ENCODE measurements at places on chromosomes 2 and 18.

- no peak for DNase-seq
Observed at GRCh38 chr18:2939317-2939716, 73.6 kb downstream of the LPIN2 start.

DNA sequence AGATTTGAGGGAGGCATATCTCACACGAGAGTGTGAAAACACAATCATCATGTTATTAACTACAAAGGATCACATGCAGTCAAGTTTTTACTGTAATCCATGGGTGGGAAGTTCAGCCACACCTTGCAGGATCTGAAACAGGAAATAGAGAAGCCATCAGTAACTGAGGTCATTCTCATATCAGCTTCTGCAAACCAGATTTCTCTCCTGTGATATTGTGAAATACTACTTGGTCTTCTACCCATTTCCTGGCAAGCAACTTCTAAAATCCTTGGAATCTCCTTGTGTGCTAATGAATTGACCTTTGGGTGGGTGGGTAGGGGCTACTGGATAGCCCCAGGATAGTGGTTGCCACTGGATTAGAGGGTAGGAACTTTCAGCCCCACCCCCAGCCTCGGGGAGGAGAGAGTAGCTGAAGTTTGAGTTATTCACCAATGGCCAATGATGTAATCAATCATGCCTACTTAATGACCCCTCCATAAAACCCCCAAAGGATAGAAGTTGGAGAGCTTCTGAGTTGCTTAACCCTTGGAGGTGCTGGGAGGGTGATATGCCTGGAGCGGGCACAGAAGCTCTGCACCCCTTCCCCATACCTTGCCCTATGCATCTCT, 25.6 kb upstream of the TGIF1 start:
- no peak for DNase-seq

- DNase-seq: no peak
Observed at GRCh38 chr2:69561101-69561500, 82.4 kb downstream of the AAK1 start.

DNA sequence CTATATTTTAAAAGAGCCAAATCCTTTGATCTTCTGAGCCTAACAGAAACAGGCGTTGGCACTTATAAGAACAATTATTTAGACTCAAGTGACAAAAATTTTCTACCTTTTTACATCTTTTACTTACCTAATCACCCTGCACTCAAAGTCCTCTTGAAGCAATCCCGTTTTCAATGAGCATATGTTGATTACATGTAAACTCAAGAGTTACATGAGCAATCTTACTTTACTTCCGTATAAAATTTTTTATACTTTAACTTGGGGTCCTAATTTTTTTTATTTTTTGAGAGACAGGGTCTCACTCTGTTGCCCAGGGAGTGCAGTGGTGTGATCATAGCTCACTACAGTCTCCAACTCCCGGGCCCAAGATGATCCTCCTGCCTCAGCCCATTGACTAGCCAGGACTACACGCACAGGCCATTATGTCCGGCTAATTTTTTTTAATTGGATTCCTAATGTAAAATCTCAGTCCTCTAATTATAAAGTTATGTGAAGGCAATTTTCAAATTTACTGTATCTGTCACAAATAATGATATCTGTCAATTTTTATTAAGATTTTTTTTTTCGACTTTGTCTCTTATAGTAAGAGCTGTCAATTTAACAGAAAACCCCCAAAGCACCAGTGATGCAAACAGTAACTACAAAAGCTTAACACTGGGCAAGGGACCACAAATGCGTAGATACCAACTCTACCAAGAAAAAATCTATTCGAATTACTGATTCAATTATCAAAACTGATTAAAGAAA, 19.1 kb upstream of the STPG4 start:
- DNase-seq: no peak

GRCh38 chr2:37020212-37020886, 54.0 kb upstream of the STRN start:
- DNase-seq: no peak

GRCh38 chr2:235544689-235544969, 50.8 kb downstream of the AGAP1 start:
- no peak for DNase-seq

- DNase-seq: no peak
Observed at GRCh38 chr2:29583548-29584156, 337.7 kb downstream of the ALK start.

DNA sequence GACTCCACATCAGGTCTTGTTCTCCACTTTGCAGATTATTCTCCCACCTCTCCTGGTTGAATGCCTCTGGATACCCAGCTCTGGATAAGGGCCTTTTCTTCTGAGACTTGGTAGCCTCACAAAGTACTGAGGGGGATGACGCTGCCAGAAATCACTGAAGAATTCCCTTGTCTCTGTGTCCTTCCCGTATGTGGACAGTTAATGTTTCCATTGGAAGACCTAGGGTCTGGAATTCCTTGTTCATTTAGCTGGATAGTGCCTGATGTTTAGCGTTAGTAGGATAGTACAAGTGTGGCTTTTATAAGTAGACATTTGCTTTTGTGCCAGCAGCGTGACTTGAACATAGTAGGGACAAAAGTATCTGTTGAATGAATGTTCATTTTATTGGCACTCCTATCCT, 76.9 kb downstream of the CLHC1 start:
- DNase-seq: no peak

DNA sequence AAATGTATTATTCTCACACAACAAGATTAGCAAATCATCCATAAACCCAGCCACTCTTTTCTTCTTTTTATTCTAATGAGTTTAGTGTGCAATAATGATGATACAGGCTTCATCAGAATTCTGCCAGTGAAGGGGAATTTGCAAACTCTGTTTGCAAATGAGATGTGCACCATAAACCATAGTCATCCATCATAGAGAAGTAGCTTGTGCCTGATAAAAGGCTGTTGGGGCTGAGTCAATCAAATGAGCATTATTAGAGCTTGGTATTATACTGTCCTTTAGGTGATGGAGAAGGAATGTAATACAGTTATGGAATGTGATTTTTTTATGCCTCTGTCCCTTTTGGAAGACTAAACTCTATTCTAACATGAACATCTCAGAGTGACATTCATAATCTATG, 101.8 kb downstream of the DCC start:
- no peak for DNase-seq

DNA sequence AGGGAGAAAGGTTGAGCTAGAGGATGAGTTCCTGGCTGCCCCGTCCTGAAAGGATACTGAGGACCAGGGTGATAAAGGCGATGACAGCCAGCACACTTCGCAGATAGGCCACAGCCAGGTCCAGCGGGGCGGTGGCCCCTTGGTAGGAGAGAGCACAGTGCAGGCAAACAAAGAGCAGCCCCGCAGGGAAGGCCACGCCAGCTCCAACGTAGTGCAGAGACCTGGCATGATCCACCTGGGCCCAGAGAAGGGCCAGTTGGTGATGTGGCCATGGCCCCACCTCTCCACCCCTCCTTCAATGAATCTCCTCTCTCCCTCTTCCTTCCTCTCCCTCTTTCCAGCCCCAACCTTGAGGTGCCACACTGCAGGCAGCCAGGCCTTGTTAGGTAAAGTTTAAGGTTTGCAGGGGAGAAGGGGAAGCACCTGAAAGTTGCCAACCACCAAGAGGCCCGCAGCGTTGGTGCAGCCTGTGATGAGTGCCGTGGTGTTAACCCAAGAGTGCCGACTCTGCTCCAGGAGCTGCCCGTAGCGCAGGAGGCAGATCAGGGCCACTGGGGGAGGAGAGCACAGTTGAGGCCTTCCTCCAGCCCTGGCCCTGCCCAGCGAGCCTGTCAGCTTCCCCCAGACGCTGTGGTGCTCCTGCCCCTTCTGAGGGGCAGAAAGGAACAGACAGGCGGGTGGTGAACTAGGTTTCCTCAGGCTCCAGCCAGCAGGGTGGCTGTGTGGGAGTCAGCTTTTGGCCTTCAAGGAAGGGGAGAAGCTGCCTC, 2.8 kb downstream of the TMEM150A start:
- no peak for DNase-seq

DNA sequence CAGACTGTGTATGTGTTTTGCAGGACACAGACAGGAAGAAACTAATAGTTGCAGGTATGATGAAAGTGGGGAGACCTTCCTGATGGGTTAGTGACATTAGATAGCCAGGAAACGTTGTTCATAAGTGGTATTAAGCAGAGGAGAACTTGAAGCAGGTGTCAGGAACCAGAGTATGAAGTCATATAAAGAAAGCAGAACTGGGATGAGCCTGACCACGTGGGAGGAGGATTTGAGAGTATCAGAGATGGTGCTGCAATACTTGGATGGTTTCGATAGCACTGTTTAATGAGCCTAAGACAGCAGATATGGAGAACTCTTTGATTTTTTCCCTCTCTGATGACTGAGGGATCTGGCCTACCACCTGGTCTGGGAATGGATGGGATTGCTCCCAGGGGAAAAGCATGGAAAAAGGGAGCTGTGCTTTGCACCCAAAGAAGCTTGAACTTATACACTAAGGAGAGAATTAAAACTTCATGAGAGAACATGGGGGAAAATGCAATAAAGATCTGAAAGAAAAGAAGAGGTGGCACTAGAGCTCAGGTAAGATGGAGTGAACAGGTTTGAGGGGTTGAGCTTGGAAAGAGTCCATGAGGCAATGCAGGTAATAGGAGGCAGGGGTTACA, 226.0 kb upstream of the LRRTM1 start:
- no peak for DNase-seq

DNA sequence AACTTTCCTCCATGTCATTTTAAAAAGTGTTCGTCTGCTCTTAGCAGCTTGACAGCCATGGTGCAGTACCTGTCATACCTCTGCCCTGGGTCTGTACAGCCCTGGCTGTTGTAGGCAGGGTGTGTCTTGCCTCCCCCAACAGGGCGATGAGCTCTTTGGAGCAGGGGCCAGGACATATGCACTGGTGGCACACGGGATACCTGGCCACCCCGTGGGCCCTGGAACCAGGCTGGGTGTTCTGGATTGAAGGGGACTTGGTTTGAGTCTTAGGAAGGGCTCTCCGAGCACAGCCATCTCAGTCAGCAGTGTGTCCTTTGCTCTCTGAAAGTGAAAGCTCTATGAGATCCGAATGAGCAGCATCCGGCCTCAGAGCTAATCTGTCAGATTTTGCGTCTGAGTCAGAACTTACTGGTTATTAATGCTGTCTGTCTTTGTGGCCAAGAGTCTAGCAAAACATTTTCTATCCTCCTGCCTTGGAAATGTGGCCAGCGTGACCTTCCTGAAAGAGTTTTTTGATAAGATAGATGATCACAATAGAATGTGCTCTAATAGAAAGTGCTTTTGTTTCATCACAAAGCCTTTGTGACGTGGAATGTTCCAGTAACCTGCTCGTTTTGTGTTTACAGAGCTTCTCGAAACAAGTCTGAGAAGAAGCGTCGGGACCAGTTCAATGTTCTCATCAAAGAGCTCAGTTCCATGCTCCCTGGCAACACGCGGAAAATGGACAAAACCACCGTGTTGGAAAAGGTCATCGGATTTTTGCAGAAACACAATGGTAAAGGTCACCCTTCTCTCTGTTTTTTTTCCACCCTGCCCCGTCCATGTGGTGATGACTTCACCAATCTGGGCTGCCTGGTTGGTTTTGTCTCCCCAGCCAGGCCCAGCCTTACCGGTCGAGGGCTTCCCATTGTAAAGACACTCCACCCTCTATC, 77.3 kb upstream of the RPL31 start:
- DNase-seq: no peak

- no peak for DNase-seq
Observed at GRCh38 chr2:25845843-25846505, 32.3 kb downstream of the ASXL2 start.

GRCh38 chr2:232438951-232439757, 16.8 kb upstream of the ALPI start:
- no peak for DNase-seq

GRCh38 chr18:36889321-36889720, 60.4 kb downstream of the KIAA1328 start:
- no peak for DNase-seq

DNA sequence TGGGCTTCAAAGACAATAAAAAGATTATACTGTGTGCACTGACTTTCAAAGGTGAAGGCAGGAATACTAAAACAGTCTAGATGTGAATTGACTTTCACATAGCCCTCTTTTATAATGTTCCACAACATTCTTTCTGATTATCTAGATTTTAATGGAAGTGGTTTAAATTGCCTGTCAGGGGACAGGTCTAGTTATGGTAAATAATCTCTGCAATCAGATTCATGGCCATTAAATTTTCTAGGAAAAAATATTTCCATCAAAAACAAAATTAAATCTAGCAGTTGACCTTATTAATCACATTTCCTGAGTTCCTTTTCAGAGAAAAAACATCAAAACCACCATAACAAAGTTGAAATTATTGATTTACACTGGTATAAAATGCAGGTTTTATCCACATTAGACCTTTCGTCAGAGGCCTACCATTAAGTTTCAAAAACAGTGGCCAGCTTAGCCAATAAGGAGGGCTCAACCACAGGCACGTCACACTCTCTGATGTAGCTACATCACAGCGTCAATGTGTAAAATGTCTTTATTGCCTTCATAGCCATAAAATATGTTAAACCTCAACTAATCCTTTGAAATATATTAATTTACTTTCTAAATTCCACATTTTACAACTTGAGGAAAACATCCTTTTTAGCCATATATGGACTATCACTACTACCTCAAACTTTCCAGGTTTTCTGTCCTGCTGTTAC, 79.4 kb downstream of the NOL10 start:
- DNase-seq: no peak

DNA sequence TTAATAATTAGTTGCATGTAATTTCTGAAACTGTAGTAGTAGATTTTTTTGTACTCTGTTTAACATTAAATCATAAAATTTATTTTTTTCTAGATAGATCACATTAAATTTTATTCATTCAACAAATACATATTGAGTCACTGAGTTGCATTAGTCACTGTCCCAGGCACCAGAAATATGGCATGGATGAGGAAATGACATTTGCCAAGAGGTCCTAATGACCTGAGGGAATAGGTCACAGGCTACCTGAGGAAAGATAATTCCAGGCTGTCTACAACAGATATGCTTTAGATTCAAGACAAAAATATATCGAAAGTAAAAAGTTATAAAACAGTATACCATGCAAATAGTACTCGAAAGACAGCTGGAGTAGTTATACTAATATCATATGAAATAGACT, 852.4 kb upstream of the ACVR2A start:
- no peak for DNase-seq

DNA sequence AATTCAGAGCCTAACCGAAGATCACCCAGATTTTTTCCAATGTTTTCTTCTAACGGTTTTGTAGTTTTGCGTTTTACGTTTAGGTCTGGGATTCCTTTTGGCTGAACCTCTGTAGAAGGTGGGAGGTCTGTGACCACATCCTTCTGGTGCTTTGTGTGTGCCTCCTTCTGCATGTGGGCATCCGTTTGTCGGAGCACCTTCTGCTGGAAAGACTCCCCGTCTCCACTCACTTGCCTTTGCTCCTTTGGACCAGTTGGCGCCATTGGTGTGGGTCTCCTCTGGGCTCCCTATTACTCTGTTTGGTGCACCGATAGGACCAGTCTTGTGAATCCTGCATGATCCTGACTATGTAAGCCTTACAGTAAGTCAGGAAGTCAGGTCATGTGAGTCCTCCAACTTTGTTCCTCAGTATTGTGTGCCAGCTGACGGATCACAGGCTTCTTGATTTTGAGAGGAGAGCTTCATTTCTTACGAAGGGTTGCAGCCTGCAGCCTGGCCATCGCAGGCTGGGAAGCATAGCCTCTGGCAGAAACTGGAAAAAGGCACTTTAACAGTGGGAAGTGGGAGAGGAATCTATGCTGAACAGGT, 13.6 kb downstream of the AQP12A start:
- DNase-seq: no peak
